ENCODE measurements at places on chromosomes 12 and 14. TPM values are rescaled to one million over a fixed set of nuclear protein-coding genes. Genes with fewer than 3 reads are reported as not detected.

The APOLD1 gene
- 1.5 TPM for total RNA-seq

The MYO1H gene
- not detected for total RNA-seq

- DNase-seq = peak; percentile 13
Measured at GRCh38 chr14:25833341-25834126, 764.3 kb downstream of the NOVA1 start.

DNA sequence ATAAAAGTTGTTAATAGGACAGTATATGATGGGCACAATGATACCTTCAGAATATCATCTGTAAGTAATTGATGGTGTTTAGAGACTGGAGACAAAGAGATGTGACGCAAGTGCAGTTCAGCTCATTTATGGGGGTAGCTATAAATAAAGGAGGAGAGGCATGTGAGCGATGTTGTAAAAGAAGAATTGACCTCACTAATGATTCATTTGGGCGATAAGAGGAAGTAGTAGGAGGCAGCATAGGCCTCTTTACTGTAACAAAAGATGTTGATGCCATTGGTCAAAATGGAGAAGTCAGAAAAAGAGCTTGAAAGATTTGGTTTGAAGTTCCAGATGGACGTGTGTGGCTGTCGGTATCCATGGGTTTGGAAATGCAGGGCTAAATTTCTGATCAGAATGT is 70.0 kb downstream of the FLRT2 start:
- DNase-seq = no peak

DNA sequence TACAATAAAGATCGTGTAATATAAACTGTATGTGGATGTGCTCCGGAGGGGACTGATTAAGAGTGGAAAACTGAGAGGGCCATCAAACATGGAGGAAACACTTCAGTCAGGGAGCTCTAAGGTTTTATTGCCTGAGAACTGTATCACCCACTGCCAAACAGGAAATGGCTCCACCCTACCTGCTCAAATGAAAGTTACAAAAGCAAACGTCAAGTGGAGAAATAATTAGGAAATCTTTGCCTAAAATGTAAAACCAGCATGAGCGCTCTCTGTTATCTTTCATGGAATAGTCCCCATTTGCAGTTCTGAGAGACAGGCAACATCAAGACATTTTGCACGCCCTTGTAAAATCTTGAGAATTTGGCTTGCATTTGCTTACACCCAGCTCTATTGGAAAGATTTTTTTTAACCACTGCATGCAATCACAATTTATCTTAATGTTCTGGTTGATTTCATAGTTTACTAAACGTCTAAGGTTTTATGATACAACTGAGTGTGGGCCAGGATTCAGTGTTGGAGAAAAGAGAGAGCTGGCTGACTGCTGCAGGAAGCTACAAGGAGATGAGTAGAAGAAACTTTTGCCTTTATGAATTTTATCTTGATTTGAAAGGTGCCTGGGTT is 344.0 kb upstream of the PRICKLE1 start:
- DNase-seq = peak; percentile 31

DNA sequence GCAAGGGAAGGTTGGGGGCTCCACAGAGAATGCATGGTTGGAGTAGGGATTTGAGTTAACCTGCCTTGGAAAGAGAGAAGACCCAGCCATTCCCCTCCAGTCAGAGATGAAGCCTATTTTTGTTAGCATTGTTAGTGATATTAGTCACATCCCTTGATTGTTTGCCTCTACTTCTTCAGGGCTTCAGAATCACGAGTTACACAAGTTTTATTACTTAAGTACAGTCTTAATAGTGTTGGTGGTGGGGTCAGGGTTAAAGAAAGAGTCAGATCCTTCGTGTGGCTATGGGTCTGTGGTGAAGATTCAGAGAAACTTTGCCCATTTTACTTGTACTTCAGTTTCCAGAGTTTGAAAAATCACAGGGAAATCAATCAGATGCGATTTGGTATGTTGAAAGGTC is 363.1 kb downstream of the LRIG3 start:
- peak; percentile 70 for DNase-seq

DNA sequence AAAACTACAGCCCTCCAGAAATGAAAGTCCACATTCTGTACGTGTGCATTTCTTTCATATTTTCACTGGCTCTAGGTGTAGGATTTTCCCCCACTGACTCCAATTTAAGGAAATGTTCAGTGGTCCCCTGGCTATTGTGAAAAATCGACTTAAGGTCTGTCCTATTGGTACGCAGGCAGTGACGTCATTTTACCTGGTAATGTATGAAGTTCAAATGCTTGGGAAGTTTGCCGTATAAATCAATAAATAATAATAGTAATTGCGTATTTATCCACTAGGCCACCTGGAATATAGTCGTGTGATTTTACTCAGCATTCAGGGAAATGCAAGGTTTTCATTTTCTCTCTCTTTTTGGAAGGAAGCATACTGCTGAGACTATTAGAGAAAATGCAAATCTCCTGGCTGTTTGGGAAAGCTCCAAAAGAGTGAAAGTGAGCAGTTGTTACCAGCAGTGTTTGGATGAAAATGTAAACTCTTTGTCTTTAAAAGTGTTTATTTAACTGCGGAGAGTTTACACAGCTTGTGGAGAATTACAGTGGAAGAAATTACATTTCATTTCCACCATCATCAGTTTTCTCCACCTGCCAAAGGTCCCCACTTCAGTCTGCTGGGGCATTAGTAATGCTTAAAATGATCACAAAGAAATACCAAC is 107.0 kb downstream of the EXOC5 start:
- no peak for DNase-seq

DNA sequence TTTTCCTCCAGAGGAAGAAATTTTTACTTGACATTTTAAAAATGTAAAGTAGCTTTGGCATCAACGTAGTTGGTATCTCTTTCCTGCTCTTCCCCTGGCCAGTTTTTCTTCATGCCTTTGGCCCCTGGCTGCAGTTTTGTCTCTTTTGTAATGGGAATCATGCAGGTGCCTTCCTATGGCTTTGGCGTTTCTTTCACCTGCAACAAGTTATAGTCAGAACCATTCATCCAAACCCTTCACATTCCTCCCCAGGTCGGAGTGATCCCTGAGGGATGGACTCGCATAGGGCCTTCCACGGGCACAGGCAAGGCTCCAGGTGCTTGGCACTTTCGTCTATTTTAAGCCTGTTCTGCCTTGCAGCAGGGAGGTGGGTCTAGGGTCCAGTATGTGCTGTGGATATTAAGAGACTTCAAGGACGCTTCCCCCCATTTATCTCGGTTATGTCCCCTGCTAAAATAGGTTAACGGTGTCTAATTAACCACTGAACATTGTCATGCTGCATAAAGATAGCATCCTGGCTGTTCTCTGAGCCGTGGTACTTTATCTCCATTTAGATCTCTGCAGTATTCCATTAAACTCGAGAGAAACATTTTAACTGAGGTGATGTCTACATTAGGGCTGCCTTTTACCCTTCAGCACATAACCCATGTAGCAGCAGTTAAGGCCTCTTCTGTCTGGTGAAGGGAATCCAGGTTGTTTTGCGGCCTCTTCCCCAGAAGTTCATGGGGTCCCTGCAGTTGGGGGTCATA is 66.3 kb downstream of the IFT43 start:
- DNase-seq = no peak

DNA sequence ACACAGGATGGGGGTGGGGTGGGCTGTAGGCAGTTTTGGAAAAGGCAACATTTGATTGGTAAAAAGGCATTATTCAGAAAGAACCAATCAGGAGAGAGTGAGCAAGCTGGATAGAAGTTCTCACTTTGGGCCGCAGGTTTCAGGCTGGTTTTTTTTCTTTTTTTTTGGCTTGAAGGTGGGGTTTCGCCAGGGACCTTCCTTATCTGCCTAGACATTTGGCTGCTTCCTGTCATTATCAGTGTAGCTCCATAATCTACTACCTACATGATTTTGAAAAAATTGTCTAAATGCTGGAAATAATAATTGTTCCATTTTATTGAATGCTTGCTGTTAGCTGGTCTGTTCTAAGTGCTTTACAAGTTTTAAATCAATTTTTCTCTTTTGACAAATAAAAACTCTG is 649.0 kb downstream of the TMTC2 start:
- DNase-seq = no peak

- no peak for DNase-seq
Measured at GRCh38 chr14:92956961-92957360, 34.0 kb downstream of the CHGA start.

GRCh38 chr14:65079201-65079600 is 23.1 kb downstream of the MAX start:
- DNase-seq = no peak

DNA sequence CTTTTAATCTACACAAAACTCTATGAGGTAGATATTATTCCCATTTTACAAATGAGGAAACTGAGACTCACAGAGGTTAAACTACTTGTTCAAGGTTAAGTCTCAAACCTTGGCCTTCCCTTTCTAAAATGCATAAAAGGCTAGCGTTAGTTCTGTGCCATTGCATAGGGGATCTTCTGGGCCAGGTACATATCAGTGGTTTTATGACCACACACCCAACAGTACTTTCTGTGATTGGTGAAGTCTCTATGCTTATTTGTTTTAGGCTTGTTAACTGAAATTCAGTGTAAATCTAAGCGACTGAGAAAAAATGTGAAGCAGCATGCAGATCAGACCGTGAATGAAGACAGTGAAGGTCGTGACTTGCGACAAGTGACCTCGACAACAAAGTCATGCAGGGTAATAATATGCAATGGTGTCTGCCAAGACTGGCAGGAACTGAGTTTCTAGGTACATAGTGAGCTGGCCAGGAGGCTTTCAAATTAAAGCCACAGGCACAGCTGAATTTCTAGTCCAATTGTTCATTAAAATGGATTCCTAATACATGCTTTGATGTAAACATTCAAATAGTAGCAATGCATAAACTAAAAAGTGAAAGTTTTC is 38.8 kb upstream of the GAS2L3 start:
- no peak for DNase-seq

GRCh38 chr12:24135158-24135850 is 185.8 kb upstream of the SOX5 start:
- DNase-seq = peak; percentile 33

DNA sequence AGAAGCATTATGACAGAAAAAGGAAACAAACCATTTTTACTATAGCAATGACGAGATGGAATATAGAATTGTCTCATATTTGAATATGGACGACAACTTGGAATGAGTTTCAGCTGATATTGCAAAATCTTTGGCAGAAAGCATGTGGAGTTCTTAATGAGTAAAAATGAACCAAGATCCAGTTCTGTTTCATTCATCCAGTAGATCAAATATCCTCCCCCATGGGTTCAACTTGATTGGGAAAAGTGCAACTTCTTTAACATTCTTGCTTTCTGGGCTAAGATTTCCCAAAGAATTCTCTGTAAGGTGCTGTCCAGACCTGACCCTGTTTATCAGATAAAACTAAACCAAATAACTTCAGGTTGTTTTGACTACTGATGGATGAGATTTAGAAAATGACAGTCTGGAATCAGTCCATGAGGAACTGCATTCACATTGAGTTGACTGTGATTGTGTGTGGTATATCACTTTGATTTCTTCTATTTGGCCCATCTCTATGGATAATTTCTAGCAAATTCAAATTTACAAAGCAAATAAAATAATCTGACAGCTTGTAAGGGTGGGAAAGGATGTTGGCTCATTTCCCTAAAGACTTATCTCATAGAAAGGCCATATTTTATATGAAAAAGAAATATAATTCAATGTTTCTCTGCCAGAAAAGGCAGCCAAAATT is 267.4 kb downstream of the ADAMTS20 start:
- peak; percentile 47 for DNase-seq

- no peak for DNase-seq
Measured at GRCh38 chr12:48286665-48287064, 64.1 kb downstream of the ZNF641 start.

DNA sequence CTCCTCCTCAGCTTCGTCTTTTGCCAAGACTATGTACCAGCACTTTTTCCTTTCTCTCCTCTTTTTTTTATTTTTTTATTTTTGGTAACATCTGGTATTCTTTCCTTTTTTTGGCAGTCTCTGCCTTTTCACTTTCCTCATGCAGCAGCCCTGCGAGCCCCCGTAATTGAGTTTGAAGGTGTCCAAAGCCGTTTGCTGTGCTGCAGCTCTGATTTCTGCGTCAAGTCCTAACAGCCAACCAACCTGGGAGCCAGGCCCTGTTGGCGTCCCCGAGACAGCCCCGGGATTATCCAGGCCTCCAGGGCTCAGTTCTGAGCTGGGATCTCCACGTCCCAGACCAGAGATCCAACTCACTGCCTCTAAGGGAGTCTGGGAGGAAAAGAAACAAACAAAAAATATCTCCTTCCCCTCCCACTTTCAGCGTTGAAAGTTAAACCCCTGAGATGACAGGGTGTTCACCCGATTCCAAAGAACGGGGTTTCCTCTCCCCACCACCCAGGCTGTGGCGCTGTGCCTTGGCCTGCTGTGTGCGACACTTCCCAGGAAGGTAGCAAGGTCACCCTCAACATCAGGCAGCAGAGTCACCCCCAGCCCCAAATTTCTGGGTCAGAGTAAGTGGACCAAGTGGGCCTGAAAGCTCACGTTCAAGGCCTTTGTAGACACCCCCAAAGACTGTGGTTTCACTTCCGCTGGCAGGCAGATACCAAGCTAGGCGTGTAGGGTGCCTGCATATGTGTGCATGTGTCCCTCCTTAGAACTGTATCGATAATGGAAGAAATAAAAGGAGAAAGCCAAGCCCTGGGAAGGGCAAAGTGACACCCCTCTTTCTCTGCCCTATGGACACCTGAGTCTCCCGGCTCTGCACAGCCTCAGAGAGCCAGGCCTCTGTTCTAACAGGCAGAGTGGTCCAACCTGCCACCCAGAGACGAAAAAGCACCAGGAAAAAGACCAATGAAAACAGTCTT is 11.1 kb downstream of the BCL11B start:
- DNase-seq = no peak

DNA sequence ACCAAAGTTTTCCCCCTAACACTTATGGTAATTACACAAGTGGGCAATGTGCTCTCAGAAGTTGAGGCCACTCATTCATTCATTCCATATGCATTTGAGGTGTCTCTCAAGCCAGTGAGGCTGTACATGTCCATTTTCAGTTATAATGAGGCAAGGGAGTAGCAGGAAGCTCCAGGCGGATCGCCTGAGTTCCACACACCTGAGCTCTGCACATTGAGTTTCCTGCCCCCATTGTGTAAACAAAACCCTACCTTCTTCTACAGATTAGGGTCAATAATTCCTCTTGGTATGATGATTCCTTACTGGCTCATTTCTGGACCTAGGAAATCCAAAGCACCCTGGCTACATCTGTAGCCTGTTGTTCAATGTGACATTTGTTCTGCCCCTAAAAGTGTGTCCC is 555.3 kb downstream of the MED13L start:
- no peak for DNase-seq

GRCh38 chr12:20189767-20190166 is 178.6 kb upstream of the PDE3A start:
- DNase-seq = no peak

Measured in fibroblast of lung (primary cell).